ENCODE measurements at places on chromosomes 13 and 19.

- no peak for DNase-seq
Measured at GRCh38 chr19:32367063-32367462, 21.7 kb downstream of the ZNF507 start.

DNA sequence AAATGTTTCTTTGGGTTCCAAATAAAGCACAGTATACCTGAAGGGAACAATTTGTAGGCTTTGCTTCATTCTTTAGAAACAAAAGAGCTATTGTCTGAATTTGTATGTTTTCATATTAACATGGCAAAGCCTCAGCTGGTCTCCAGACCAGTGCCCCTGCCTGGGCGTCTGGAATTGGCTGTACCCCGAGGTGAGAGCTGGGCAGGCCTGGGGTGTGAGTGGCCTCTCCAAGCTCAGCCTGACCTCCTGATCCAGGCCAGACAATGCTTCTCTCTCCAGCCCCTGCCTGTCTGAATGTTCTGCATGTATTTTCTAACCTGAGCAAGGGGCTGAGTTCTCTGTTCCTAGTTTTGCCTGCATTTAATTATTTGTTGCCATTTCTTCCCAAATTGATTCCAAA is 66.3 kb upstream of the MCF2L start:
- no peak for DNase-seq

- DNase-seq: no peak
Measured at GRCh38 chr13:105538346-105538745, 997.1 kb downstream of the EFNB2 start.

- DNase-seq: peak; percentile 79
Measured at GRCh38 chr19:35352448-35353304, 5.0 kb downstream of the FFAR1 start.

- no peak for DNase-seq
Measured at GRCh38 chr13:79455331-79455730, 25.6 kb upstream of the NDFIP2 start.

GRCh38 chr13:35621989-35622388 is 145.5 kb upstream of the MAB21L1 start:
- DNase-seq: no peak

GRCh38 chr13:75639454-75639853 is 3.3 kb downstream of the LMO7 start:
- DNase-seq: no peak

- DNase-seq: no peak
Measured at GRCh38 chr19:2230807-2231533, 5.2 kb downstream of the PLEKHJ1 start.

- DNase-seq: no peak
Measured at GRCh38 chr13:23160638-23161480, 19.9 kb upstream of the SGCG start.

DNA sequence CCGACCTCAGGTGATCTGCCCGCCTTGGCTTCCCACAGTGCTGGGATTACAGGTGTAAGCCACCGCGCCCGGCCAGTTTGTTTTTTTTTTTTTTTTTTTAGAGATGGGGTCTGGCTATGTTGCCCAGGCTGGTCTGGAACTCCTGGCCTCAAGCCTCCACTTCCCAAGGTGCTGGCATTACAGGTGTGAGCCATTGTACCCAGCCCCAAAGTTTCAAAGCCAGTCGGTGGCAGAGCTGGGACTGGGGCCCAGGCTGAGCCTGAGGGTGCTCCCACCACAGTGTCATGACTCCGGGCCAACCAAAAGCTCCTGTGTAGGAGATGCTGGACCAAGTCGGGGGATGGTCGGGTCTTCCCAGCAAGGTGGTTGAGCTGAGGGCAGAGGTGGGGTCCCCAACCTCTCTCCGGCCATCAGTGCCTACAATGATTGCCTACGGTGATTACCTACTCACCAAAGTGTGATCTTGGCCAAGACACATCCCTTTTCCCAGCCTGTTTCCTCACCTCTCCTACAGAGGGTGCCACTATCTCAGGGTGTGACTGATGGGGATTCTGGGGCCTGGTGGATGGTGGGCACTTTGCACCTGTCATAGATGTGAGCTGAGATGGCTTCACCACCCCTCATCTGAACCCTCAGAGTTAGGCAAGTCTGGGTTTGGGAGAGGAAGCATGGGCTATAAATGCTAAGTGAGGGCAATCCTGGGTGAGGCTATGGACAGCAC is 5.9 kb upstream of the SAMD1 start:
- DNase-seq: no peak

DNA sequence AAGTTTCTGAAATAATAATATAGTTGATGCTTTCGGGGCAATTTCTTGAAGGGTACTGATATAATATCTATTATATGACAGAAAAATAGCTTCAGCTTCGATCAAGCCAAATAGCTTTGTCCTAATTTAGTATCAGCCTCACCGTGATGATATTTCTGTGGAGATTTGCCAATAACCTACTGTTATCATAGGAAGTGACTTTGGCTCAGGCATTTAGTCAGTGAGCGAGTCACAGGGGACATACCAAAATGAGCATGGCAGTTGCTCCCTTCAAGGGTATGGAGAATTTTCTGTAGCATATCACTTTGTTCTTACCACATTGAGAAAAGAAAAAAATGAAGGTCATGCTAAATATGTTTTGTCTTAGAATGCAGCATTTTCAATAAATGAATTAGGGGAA is 767.6 kb upstream of the SLITRK1 start:
- no peak for DNase-seq

DNA sequence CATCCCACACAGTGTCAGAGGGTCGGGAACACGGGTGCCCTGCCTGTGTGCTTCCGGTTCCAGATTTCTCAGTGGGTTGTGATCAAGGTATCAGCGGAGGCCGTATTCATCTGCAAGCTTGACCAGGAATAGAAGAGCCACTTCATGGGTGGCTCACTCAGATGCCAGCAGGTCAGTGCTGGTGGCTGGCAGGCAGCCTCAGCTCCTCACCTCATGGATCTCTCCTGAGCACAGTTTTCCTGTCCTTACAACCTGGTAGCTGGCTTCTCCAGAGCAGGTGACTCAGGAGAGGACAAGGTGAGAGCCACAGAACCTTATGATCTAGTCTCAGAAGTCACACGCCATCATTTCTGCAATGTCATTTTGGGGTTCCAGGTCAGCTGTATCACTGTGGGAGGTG is 44.8 kb upstream of the SPATA13 start:
- no peak for DNase-seq

DNA sequence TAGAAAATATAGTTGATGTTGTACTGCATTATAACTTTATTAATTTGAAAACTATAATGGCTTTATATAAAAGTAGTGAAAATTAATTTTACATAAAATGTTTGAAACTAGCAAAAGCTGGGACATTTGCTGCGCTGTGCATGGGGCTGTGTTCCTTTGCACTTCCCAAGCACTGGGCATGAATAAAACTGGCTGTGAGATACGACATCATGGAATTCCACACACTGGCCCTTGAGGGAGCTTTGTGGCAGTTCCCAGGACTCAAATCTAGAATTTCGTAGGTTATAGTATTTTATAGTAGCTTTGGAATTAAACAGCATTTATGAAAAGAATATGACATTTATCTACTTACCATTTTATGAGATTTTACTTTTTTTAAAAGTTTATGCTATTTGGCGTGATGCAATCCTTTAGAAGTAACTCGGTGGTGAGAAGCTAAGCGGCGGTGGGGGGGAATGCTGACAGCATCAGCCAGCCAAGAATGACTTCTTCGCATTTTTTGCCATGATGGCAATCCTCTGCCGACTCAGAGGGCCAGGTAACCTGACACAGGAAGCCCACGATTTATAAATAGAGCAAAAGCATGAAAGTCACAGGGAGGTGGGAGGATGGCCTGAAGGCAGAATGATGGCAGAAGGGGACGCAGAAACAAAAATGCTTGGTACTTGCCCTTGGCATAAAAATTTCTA is 553.5 kb downstream of the MYO16 start:
- no peak for DNase-seq

DNA sequence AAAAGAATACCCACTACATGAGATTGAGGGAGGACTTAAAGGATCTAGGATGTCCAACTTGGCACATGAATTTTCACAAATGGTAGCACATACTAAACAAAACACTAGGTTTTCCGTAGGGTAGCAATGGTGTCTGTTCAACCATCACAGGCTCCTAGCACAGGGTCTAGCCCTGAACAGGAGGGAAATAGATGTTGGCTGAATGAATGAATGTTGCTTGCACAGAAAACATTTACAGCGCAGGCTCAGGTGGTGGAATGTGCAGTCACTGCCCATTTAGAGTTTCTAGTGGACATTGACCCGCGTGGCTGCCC is 1.9 kb upstream of the MYCBP2 start:
- no peak for DNase-seq

- no peak for DNase-seq
Measured at GRCh38 chr19:28034936-28035335, 1178.0 kb downstream of the UQCRFS1 start.
